ENCODE measurements at places on chromosomes 5 and 9.

- DNase-seq, result no peak
- H3K4me3 ChIP-seq, result no peak overlapping the region
- H3K36me3 ChIP-seq, result peaks cover 4% of the 10 kb centered on the region
- no peaks in the 10 kb centered on the region for H3K4me1 ChIP-seq
- H3K27me3 ChIP-seq, result peaks cover 16% of the 10 kb centered on the region
Observed at GRCh38 chr5:135208555-135208902, 174.5 kb upstream of the PITX1 start.

DNA sequence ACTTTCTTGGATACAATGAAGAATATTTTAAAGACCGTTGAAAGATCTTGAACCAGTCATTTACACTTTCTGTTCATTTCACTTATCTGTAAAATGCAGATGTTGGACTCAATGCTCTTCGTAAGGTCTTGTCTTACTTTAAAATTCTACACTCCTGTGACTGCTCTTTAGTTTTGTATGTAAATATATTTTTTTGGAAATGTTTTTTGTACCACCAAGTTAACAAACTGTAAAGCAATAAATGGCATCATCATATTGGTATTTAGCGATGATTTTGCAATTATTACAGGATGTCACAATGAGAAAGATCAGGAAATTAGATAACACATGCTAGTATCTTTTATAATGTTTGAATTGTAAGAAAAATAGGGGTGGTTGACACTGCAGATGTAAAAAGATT lies 80.8 kb upstream of the GNAQ start:
- DNase-seq, result no peak
- no peak overlapping the region for H3K27ac ChIP-seq
- no peak overlapping the region for H3K4me3 ChIP-seq
- peaks cover 16% of the 10 kb centered on the region for H3K4me1 ChIP-seq
- H3K27me3 ChIP-seq, result no peaks in the 10 kb centered on the region

DNA sequence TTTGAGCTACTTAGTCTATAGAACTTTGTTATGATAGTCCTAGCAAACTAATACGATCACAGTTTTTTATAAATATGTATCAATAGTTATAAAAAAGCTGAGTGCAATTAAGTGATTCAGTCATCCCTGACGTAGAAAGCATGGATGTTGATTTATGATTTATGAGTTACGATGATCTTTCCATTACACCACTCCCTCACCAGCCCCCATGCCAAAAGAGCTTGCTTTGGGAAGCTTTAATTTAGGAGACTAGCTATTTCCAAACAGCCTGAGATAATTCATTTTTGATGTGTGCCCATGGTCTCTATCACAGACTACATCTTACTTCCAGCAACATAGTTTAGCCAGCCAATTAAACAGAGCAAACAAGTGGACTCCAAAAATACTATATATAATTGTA lies 256.8 kb downstream of the GABRG2 start:
- H3K27me3 ChIP-seq, result no peaks in the 10 kb centered on the region
- H3K36me3 ChIP-seq, result no peaks in the 10 kb centered on the region
- DNase-seq, result no peak

- H3K36me3 ChIP-seq, result no peaks in the 10 kb centered on the region
- H3K4me3 ChIP-seq, result no peak overlapping the region
- H3K27me3 ChIP-seq, result no peaks in the 10 kb centered on the region
- H3K4me1 ChIP-seq, result no peaks in the 10 kb centered on the region
- no peak for DNase-seq
Observed at GRCh38 chr9:14062586-14063221, 251.2 kb downstream of the NFIB start.

DNA sequence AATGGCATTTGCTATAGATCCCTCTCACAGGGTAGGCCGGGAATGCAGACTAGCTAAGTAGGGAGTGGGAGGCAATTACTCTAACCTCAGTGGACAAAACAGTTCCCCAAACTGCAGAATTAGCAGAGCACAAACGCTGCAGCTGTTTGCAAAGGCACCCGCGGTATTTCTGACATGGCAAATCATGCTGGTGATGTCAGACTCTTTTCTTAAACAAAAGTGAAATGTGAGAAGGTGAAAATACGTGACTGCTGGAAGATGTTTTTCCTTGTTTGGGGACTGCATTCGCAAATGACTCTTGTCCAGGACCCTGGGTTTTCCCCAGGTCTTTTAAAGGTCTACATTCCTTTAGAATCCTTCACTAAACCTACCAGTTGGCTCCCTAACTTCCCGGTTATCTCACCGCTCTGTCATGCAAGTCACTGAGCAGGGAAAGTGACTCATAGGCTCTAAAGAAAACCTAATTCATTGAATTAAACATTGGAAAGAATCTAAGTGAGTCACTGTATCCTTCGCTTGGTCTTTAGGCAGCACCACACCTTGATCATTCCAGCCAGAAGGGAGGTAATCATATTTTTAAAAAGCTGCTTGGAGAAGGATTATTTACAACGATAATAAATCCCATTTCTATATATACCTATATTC lies 91.5 kb upstream of the DNAH5 start:
- no peak overlapping the region for H3K27ac ChIP-seq
- no peaks in the 10 kb centered on the region for H3K36me3 ChIP-seq
- DNase-seq, result no peak
- peaks cover 4% of the 10 kb centered on the region for H3K27me3 ChIP-seq

DNA sequence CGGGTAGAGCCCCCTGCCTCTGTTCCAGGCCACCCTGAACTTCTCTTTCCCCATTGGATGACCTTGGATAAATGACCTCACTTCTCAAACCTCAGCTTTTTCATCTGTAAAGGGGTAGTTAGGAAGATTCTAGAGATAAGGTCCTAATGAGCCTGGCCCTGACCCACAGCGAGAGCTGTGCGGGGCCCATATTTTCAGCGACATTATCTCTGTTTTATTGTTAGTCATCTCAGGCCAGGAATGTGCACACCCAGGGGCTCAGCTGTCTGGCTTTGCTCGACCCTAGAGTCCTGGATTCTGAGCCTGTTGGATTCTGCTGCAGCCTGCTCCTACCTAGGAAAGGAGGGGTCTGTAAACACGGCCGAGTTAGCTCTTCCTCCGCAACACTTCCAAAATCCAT lies 81.2 kb upstream of the LMX1B start:
- H3K27ac ChIP-seq, result no peak overlapping the region
- H3K27me3 ChIP-seq, result peaks cover 6% of the 10 kb centered on the region
- no peak overlapping the region for H3K4me3 ChIP-seq
- no peaks in the 10 kb centered on the region for H3K4me1 ChIP-seq
- no peaks in the 10 kb centered on the region for H3K36me3 ChIP-seq

DNA sequence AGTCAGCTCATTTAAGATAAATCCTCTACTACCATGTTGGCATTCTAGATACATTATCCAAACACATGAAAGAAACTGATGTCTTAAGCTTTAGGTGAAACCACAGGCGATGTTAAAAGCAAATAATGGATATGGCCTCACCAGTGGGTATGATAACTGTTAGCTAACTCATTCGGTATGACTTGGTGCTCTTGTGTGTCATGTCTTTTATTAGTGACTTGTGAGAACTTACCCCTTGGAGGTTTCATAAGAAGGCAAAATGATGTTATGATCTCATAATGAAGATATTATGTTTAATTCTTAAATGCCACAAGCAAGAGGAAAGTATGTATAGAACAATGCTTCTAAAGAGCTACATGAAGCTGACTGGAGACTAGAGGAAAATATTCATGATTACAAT lies 1227.0 kb downstream of the EFNA5 start:
- no peaks in the 10 kb centered on the region for H3K4me1 ChIP-seq
- H3K36me3 ChIP-seq, result no peaks in the 10 kb centered on the region
- no peaks in the 10 kb centered on the region for H3K27me3 ChIP-seq
- H3K27ac ChIP-seq, result no peak overlapping the region
- H3K4me3 ChIP-seq, result no peak overlapping the region

GRCh38 chr5:156435101-156435500 lies 108.1 kb downstream of the SGCD start:
- H3K4me1 ChIP-seq, result no peaks in the 10 kb centered on the region
- H3K36me3 ChIP-seq, result peaks cover 5% of the 10 kb centered on the region
- peaks cover 17% of the 10 kb centered on the region for H3K27me3 ChIP-seq
- no peak overlapping the region for H3K4me3 ChIP-seq
- no peak overlapping the region for H3K27ac ChIP-seq

All from naive thymus-derived CD8-positive, alpha-beta T cell (primary cell).